ENCODE measurements at places on chromosomes 2 and 18.

DNA sequence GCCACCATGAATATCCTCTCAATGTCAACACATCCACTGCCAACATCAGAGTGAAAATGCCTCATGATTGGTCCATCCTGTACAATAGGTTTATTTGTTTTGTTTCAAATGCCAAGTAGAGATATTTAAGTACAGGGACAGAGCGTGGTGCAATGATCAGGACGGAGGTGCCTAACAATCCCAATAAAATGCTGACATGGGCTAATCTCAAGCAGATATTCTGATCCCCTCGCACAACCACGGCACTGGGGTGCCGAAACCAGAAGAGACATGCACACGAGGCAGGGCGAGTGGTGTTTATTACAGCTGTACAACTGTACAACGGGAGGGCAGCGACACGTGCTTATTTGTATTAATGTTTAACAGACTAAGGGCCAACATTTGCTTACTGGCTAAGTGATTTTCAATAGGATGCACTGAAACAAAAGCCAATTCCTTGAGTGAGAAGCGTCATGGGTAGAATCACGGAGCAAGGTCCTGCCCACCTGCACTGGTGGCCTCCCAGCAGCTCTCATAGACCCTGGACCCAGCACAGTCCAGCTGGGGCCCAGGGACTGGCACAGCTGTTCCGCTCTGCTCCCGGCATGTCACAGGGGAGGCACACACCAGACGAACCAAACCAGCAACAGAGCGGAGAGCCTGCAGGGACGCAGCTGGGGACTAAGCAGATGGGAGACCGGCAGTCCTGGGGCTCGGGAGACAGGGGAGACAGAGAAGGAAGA, 101.4 kb downstream of the HDAC4 start:
- DNase-seq = no peak

- no peak for DNase-seq
Observed at GRCh38 chr2:216497382-216498069, 1.1 kb upstream of the RPL37A start.

DNA sequence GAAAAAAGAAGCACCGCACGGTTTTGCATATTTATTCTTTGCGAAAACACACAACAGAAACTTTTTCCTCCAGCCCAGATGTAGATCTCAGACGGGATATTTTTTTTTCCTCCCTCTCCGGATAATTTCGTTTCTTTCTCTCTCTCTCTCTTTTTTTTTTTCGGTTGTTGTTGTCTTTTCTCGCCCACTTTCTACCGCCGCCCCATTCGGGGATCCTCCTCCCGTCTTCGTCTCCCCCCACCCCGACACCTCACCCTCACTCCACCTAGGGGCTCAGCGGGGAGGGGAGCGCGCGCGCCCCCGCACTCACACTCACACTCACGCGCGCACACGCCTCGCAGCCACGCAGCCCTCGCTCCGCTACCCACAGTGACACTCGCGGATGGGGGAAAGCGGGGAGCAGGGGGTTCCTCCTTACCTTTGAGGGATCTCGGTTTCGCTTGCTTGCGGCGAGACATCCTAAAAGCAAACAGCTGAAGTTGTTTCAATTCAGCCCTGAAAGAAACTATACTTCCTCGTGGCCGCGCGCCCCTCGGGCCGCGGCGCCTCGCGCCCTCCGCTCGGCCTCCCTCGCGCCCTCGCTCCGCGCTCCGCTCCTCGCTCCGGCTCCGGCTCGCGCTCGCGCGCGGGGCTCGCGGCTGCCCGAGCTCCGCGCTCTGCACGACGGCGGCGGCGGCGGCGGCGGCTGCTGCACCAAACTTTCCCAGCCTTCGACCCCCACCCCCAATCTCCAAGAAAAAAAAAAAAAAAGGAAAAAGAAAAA, 1.3 kb downstream of the ZNF521 start:
- no peak for DNase-seq

DNA sequence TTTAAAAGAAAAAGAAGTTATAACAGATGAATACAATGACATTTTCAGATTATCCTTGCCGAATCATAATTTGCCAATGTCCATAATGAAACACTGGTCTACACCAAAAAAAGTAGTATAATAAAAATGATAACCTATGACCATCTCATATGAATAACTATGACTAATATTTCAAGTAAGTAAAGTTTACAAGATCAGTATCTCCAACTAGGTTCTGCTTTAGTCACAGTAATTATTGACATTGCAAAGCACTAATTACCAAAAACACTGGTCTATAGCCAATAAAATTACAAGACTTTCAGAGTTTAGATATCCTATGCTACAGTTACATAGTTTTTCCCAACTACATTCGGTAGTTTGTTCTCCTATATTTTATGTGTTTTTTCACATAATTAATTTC, 136.7 kb downstream of the MEMO1 start:
- DNase-seq = no peak

- DNase-seq = no peak
Observed at GRCh38 chr18:71485611-71486010, 1058.5 kb downstream of the CBLN2 start.

DNA sequence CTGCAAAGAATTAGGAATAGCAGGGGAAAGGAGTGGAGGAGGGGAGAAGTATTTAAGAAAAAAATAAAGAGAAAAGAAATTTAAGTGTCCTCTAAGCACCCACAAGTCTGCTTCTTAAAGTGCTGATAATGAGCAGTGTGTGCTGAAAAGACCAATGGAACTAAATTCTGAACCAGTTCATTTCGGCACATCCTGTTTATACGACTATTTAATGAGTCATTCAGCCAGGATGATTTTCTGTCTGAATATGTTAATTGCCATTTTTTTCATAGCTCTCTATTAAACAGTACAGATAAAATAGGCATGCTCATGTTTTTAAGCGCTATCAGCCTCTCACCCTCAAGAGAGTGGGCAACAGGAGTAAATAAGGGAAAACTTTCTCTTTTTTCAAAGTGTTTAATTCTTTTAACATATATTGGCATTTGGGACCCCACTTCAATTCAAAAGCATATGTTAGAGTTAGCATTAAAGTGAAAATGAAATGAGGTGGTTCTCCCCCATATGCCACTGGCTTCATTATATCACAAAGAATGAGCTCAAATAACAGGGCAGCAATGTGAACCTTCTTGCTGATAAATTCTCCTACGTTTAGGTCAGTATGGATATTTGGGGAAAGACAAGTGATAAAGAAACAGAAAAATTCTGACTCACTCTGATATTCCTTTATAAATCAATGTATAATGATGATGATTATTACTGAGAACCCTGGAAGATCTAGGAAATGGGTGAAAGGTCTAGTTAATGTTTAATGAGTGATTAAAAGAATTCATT, 87.5 kb downstream of the TCF4 start:
- no peak for DNase-seq

DNA sequence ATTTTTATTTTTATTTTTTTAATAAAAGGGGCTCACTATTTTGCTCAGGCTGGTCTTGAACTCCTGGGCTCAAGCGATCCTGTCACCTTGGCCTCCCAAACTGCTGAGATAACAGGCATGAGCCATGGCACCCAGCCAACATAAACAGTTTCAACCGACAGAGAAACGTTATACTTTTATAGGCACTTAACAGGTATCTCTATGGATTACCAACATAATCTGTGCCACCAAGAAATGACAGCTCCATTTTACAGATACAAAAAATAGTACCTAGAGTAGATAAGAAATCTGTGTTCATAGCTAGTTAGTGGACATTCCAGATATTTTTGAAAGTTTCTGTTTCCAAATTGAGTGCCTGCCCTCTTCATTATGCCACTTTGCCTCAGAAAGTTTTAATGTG, 1316.7 kb downstream of the LRP1B start:
- no peak for DNase-seq

DNA sequence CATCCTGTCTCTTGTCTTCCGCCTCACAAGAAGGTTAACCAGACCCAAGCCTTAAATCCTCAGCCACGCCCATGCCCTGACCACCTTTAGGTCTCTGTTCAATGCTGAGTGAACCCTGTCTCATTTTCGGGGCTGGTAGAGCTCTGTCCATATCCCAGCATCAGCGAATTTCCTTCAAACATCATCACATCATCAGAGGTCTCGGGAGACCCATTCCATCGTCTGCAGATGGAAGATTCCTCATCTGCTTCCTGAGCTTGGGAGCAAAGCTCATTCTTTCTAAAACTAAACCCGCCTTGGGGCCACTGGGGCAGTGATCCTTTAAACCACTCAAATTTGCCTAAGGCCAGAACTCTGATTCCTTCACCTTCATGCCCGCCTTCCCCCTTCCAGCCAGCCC, 173.7 kb downstream of the TTC32 start:
- no peak for DNase-seq

DNA sequence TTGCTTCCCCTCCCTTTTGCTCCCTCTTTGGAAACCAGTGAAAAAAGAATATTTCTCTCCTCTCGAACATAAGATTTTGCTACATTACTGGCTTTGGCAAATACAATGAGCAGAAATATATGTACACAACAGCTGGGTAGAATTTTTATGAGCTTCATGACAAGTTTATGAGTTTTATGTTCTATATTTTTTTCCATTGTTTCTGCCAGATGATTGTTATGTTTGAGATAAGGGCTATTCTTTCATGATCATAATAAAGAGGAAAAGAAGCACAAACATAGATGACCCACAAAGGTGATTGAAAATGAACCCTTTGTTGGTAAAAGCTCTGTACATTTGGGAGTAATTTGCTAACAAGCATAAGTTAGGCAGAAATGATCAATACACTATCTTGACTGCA, 14.8 kb upstream of the TFPI start:
- DNase-seq = no peak

- no peak for DNase-seq
Observed at GRCh38 chr2:234960175-234961088, 8.6 kb downstream of the SH3BP4 start.

DNA sequence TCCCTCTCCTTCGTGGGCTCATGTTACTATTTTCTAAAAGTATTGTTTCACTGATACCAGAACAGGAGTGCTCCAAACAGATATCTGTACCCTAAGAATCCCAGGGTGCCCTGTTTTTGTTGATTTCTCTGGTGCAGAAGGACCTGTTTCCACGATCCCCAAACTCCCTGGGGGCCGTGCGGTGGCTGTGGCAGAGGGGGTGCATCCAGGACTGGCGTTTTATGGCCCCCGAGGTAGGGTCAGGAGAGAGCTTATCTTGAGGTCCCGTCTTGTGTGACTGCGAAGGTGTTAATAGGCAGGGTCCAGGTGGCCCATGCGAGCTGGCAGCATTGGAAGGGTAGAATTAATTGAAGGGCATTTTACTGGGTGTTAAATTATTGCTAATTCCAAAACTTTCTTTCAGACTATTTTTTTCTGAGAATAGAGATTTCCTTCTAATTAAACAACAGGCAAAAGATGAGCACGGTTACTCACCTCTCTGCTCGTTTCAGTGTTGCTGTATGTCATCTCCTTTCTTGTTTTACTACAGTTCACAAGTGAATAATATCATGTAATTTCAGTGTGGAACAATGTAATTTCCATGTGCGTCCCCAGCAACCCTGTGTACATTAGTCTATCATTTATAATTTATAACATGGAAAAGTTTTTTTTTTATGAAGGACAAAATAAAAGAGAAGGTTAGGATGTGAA, 8.2 kb downstream of the TWIST2 start:
- DNase-seq = no peak

GRCh38 chr2:73103018-73103542, 9.7 kb downstream of the RAB11FIP5 start:
- DNase-seq = no peak

DNA sequence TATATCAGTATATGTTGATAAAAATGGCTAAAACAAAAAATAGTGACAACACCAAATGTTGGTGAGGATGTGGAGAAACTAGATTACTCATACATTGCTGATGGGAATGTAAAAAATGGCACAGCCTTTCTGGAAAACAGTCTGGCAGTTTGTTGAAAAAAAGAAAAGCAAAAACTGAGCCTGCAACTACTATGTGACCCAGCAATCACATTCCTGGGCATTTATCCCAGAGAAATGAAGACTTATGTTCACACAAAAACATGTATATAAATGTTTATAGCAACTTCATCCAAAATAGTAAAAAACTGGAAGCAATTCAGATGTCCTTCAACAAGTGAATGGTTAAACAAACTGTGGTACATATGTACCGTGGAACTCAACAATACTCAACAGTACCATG, 7.5 kb upstream of the KDSR start:
- no peak for DNase-seq

GRCh38 chr2:145029081-145029480, 509.2 kb upstream of the ZEB2 start:
- DNase-seq = no peak

- DNase-seq = peak; percentile 47
Observed at GRCh38 chr2:196233021-196233804, 61.8 kb upstream of the STK17B start.

DNA sequence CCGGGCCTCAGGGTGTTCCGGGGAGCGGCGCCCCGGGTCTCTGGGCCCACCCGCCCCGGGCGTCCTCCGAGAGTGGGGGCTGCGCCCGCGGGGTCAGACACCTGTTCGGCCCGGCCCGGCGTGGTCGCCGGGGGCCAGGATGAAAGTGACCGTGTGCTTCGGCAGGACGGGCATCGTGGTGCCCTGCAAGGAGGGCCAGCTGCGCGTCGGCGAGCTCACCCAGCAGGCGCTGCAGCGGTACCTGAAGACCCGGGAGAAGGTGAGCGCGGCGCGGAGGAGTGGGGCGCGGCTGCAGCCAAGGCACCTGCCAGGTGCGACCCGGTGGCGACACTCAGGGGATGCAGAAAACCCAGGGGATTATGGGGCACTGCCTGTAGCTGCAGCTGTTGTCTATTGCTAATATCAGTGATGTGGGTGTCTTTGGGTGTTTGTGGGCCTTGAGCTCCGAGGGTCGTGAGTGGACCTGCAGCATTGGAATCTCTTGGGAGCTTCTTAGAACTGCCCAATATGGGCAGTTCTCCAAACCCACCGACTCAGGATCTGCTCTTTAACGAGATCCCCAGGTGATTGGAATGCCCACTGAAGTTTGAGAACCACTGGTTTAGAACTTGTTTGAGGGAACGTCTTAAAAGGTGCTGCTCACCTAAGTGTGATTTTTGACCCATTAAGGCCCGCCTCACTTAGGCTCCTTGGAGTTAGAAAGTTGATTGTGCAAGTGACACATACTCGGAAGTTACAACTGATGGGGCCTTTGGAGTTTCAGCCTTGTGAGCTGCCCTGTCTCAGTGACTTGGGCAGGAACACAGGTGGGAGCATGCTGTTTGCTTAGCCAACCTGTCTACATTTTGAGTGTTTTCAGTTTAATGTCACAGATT, 823 bp downstream of the PARD3B start:
- no peak for DNase-seq

GRCh38 chr2:100588071-100588786, 25.4 kb downstream of the PDCL3 start:
- DNase-seq = peak; percentile 85

DNA sequence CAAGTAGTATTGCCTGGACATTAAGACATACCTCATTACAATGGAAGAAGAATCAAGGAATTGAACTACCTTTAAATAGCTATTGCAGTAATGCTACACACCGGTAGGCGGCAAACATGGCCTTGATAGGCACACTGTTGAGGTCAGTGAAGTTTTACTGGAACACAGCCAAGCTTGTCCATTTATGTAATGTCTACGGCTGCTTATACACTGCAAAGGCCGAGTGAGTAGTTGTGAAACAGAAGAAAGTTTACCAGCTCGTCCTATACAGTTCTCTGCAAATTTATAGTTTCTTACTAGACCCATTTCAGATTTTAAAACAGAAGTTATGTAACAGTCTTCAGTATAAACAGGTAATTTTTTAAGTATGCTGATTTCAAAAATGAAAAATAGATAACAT, 38.8 kb downstream of the PPP4R1 start:
- DNase-seq = peak; percentile 88

GRCh38 chr2:192669505-192670091, 474.9 kb upstream of the TMEFF2 start:
- DNase-seq = no peak

- peak; percentile 20 for DNase-seq
Observed at GRCh38 chr18:66616523-66616983, 12.7 kb upstream of the CDH19 start.

GRCh38 chr2:219459460-219460311, 25.0 kb downstream of the SPEG start:
- DNase-seq = no peak

Data from MV-4-11 (cell line).